Type B pancreatic cell (in vitro differentiated cells): ENCODE measurements at places on chromosomes 4 and X. TPM values are rescaled to one million over a fixed set of nuclear protein-coding genes. Genes with fewer than 3 reads are reported as not detected.

- no peak overlapping the region for H3K4me3 ChIP-seq
- DNase-seq: no peak
- H3K36me3 ChIP-seq: no peaks in the 10 kb centered on the region
- no peaks in the 10 kb centered on the region for H3K27me3 ChIP-seq
These were observed 11.2 kb upstream of the RNF175 start for GRCh38 chr4:153771046-153771445.

DNA sequence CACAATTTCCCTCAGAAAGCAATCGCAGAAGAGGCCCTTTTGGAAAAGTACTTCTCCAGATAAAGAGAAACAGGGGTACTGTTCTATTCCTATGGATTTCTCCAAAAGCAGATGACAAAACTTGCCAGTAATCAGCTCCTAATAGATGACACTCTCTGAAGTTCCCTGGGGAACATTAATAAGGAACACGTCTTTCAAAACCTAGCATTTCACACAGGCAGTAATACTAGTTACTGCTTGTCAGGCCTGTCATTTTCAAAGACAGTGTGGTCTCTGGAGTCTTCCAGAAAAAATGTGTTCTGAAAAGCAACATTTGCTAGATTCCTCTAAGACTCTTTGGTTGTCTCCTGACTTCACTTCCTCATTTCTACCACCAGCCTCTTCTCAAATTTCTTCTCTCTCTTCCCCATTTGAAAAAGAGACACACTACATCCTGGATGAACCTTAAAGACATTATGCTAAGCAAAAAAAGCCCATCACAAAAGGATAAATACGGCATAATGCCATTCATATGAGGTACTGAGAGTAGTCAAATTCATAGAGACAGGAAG lies 47.3 kb downstream of the CHRDL1 start:
- no peaks in the 10 kb centered on the region for H3K27me3 ChIP-seq
- no peak for DNase-seq

GRCh38 chr4:15910155-15910940 lies 28.2 kb downstream of the FGFBP1 start:
- H3K4me3 ChIP-seq: peak overlapping the region; percentile 51
- peaks cover 3% of the 10 kb centered on the region for H3K27me3 ChIP-seq
- DNase-seq: no peak
- peak overlapping the region; percentile 93 for H3K27ac ChIP-seq
- H3K36me3 ChIP-seq: no peaks in the 10 kb centered on the region
- no peaks in the 10 kb centered on the region for H3K4me1 ChIP-seq

- no peak overlapping the region for H3K4me3 ChIP-seq
- no peaks in the 10 kb centered on the region for H3K27me3 ChIP-seq
- no peaks in the 10 kb centered on the region for H3K36me3 ChIP-seq
- DNase-seq: no peak
- no peaks in the 10 kb centered on the region for H3K4me1 ChIP-seq
These were observed 33.3 kb downstream of the BBS12 start for GRCh38 chr4:122765692-122766352.

DNA sequence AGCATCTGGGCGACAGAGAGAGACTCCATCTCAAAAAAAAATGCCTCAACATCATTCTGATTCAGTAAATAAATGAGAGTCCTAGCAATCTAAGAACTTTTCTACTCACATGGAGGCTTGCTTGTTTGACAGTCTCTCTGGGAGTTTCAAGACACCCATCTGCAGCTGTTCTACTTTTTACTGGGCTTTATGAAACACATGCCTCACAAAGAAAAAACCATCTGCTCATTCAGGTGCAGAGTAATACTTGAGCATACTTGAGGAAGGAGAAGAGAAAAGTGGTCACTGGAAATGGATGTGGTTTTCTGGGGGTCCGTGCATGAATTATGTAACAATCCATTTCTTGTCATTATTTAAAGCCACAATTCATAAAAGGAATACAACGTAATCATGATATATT lies 87.1 kb upstream of the DDX53 start:
- H3K27me3 ChIP-seq: no peaks in the 10 kb centered on the region
- DNase-seq: no peak
- H3K4me3 ChIP-seq: no peak overlapping the region
- no peaks in the 10 kb centered on the region for H3K36me3 ChIP-seq
- no peak overlapping the region for H3K27ac ChIP-seq

- no peaks in the 10 kb centered on the region for H3K36me3 ChIP-seq
- H3K27me3 ChIP-seq: no peaks in the 10 kb centered on the region
- H3K27ac ChIP-seq: no peak overlapping the region
These were observed 445.5 kb upstream of the SPANXN1 start for GRCh38 chrX:144801786-144802185.

- H3K4me1 ChIP-seq: no peaks in the 10 kb centered on the region
- peaks cover 3% of the 10 kb centered on the region for H3K27me3 ChIP-seq
- DNase-seq: no peak
- no peaks in the 10 kb centered on the region for H3K36me3 ChIP-seq
- H3K27ac ChIP-seq: no peak overlapping the region
These were observed 445.8 kb downstream of the ANKRD50 start for GRCh38 chr4:124266721-124267120.

- no peak overlapping the region for H3K27ac ChIP-seq
- no peak for DNase-seq
- no peak overlapping the region for H3K4me3 ChIP-seq
- no peaks in the 10 kb centered on the region for H3K27me3 ChIP-seq
- H3K4me1 ChIP-seq: peaks cover 9% of the 10 kb centered on the region
- no peaks in the 10 kb centered on the region for H3K36me3 ChIP-seq
These were observed 62.1 kb downstream of the GPRIN3 start for GRCh38 chr4:89245459-89245858.

DNA sequence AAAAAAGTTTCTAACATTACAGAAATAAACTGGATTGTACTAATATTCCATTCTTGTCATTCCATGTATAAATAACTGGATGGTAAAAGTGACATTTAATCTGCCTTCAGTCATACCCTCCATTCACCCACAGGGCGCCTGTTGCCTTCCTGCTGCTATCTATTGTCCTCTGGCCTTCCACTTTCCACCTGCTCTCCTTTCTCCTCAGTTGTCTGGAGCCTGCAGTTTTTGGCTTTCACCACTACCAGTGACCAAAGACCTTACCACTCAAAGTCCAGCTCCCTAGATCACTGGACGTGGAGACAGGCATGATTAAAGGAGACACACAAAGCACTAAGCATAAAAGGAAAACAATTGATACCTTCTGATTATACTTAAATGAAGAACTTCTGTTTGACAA lies 46.2 kb upstream of the NHS start:
- no peaks in the 10 kb centered on the region for H3K4me1 ChIP-seq
- no peak overlapping the region for H3K27ac ChIP-seq
- H3K4me3 ChIP-seq: no peak overlapping the region
- H3K36me3 ChIP-seq: no peaks in the 10 kb centered on the region
- no peaks in the 10 kb centered on the region for H3K27me3 ChIP-seq

DNA sequence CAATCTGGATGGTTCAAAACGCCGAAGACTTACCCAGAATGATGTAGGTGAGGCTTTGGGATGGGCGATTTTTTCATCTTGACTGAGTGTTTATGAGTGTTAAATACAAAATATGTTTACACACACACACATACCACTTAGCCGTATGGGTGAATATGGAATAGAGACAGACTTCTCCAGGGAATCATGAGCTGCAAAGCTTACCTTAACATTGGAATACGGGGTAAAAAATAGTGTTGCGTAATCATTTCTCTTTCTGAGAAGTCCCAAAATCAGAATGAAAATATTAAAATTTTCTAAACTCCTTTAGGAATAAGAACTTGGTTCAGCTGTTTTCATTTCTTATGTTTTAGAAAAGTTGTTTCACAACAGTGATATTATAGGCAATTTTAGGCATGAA lies 63.5 kb downstream of the EGF start:
- no peak overlapping the region for H3K4me3 ChIP-seq
- peaks cover 26% of the 10 kb centered on the region for H3K4me1 ChIP-seq
- no peaks in the 10 kb centered on the region for H3K36me3 ChIP-seq

- no peaks in the 10 kb centered on the region for H3K27me3 ChIP-seq
- peaks cover 32% of the 10 kb centered on the region for H3K36me3 ChIP-seq
- DNase-seq: no peak
- H3K4me3 ChIP-seq: no peak overlapping the region
- H3K4me1 ChIP-seq: peaks cover 9% of the 10 kb centered on the region
These were observed 917 bp downstream of the PCDH18 start for GRCh38 chr4:137531168-137531985.

GRCh38 chr4:6257247-6258025 lies 12.2 kb upstream of the WFS1 start:
- H3K4me1 ChIP-seq: peaks cover 12% of the 10 kb centered on the region
- no peak overlapping the region for H3K27ac ChIP-seq
- DNase-seq: no peak
- H3K4me3 ChIP-seq: no peak overlapping the region
- peaks cover 13% of the 10 kb centered on the region for H3K27me3 ChIP-seq

DNA sequence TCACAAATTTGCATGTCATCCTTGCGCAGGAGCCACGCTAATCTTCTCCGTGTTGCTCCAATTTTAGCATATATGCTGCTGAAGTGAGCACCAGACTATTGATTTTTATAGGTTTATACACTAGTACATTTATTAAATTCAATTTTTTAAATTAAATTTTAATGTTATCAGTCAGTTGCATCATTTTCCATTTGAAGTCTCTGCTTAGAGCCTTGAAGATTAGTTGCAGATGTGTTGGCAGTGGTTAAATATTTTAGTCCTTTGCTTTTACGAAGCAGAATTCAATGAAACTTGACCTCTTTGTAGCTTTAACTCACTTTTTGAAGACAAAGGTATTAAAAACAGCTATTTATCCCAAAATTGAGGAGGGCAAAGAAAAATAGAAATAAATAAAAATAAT lies 16.5 kb downstream of the TRAPPC11 start:
- no peak for DNase-seq
- no peak overlapping the region for H3K4me3 ChIP-seq
- H3K27ac ChIP-seq: no peak overlapping the region
- no peaks in the 10 kb centered on the region for H3K4me1 ChIP-seq
- peaks cover 14% of the 10 kb centered on the region for H3K36me3 ChIP-seq
- H3K27me3 ChIP-seq: no peaks in the 10 kb centered on the region

DNA sequence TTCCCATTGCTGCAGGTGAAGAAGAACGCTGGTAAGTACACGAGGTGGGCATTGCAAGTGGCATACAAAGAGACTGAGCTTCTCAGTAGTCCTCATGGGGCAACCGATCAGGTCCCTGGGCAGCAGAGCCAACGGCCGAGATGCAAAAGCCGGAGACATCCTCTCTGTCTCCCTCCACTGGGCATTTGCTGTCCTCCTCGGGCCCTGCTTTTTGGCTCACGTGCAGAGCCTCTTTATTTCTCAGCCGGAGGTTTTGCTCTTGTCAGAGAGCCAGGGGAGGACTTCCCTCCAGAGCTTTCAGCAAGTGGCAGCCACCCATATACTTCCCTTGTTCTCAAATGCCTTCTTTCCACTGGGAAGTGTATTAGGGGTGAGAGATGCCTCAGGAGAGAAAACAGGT lies 18.0 kb downstream of the STARD8 start:
- no peak overlapping the region for H3K4me3 ChIP-seq
- H3K36me3 ChIP-seq: no peaks in the 10 kb centered on the region
- no peak overlapping the region for H3K27ac ChIP-seq

DNA sequence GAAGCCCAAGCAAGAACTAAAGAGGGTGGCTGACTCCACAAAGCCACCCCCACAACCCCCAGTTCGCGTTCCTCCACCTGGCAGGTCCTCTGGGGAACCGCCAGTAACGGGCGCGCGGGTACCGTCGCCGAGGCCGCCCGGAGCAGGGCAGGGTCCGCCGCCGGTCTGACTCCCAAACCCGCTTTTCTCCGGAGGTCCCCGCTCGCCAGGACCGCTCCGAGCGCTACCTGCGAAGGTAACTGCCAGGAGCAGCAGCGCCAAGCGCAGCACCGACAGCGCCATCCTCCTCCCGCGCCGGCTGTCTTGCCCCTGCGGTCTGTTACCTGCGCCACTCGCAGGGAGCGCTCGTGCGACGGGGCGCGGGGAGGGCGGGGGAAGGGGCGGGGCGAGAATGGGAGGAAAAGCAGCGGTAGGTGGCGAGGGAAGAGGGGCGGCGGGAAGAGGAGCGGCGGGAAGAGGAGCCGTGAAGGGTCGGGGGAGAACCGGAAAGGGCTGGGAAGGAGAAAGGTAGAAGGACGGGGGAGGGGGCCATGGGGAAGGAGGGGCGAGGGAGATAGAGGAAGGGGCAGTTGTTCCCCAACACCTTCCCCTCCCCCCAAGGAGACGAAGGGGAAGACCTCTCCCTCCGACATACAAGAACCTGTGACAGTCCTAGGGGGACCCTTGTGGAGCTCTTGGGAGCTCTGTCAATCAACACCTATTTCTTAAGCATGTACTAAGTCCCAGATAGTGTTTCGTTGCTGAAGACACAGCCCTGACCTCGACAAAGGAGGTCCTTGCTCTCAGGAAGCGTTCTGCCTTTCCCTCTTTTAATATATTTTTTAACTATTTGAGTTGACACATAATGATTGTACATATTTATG lies at the start of gene SPINK2:
Gene SPINK2 (minus strand): TSS at position 321 of the 863 bp plus-strand sequence. CDS start 39 bp downstream, at position 282.
- peak within 1 kb of the TSS; percentile 78 for H3K4me3 ChIP-seq
- no peaks in the 10 kb centered on the region for H3K4me1 ChIP-seq
- H3K27ac ChIP-seq: no peak within 1 kb of the TSS
- peak; percentile 71 for DNase-seq

The TMEM150C gene
- 5.7 and 7.8 TPM in 2 replicates for total RNA-seq

The CT47B1 gene
- total RNA-seq: not detected in 2 replicates

The BRS3 gene
- total RNA-seq: 0.10 TPM in 1 of 2 replicates, not detected in the other

The CTAG2 gene
- not detected in 2 replicates for total RNA-seq

The IGSF1 gene
- 15.7 and 19.2 TPM in 2 replicates for total RNA-seq

The FAM120C gene
- 6.4 and 12.7 TPM in 2 replicates for total RNA-seq

The HS6ST2 gene
- 35.8 and 46.4 TPM in 2 replicates for total RNA-seq

The ZNF157 gene
- total RNA-seq: 0.14 and 0.58 TPM in 2 replicates
